Stimulated activated CD4-positive, alpha-beta T cell treated with anti-CD3 and anti-CD28 coated beads, Interleukin-12 subunit alpha, Interleukin-12 subunit beta, amount 100 ng/mL, for 4 hours (primary cell): ENCODE measurements at places on chromosomes 12 and 14.
A peak's percentile ranks its signal among the peaks of the same experiment; 100 is the strongest.

DNA sequence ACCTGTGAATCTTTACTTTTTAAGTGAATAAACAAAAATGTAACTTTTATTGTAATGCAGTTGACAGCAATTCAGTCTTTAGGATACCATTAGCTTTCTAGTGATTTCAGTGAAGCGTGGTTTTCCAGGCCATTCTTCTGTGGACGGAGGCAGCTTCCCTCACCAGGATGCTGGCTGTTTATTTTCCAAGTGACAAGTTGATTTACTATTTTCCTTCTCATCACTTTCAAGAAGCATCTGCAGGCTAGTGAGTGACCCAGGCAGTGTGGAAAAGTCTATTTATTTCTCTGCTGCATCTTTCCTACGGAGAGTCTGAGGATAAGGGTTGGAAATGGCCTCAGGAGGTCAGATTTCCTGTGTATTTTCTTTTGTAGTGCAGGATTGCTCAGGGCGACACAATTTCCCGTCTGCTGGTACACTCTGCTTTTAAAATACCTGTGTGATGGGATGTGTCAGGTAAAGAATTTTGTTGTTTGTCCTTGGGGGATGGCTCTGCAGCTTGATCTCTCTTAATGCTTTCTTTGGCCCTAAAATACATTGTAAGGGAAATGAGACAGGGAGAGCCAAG is 467.8 kb downstream of the NRXN3 start:
- no peak for DNase-seq

DNA sequence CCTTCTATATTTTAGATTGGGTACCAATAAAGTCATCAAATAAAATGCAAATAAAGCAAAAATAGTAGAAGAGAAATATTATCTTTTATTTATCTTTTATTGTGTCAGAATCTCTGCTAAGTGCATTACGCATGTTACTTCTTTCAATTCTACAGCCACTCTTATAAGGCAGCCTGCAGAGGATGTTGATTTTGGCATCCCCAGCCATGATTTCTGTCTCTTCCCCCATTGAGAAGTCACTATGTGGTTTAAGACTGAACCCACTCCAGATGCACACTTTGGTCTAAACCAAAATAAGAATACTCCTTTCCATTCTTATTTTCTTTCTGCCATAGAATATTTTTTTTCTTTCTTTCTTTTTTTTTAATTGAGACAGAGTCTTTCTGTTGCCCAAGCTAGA is 56.0 kb upstream of the ACSS3 start:
- DNase-seq, result no peak

DNA sequence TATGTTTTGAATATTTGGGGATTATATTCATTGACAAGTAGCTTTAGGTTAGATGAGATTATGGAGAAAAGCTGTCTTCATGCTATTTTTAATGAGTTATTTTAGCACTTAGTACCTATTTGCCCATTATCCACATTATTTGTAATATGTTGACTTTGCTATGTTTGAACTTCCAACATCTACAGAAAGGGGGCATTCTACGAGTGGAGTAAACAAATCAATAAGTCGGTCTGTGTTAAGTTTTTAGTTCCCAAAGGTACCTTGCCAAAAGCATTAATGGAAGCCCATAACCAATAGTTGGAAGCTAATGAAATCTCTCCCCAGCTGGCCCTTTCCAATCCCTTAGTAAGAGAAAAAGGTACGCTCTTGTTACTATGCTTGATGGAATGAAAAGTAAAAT is 250.0 kb upstream of the E2F7 start:
- DNase-seq, result no peak

- no peak for DNase-seq
Measured at GRCh38 chr12:4089956-4090355, 183.6 kb upstream of the CCND2 start.

DNA sequence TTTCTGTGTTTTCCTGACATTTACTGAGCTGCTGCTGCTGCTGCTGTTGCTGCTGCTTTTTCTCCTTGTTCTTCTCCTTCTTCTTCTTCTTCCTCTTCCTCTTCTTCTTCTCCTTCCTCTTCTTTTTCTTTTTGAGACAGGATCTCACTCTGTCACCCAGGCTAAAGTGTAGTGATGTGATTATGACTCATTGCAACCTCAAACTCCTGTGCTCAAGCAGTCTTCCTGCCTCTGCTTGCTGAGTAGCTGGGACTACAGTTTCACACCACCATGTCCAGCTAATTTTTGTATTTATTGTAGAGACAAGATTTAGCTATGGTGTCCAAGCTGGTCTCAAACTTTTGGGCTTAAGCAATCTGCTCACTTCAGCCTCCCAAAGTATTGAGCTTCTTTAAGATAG is 95.8 kb downstream of the TMTC3 start:
- DNase-seq, result no peak

DNA sequence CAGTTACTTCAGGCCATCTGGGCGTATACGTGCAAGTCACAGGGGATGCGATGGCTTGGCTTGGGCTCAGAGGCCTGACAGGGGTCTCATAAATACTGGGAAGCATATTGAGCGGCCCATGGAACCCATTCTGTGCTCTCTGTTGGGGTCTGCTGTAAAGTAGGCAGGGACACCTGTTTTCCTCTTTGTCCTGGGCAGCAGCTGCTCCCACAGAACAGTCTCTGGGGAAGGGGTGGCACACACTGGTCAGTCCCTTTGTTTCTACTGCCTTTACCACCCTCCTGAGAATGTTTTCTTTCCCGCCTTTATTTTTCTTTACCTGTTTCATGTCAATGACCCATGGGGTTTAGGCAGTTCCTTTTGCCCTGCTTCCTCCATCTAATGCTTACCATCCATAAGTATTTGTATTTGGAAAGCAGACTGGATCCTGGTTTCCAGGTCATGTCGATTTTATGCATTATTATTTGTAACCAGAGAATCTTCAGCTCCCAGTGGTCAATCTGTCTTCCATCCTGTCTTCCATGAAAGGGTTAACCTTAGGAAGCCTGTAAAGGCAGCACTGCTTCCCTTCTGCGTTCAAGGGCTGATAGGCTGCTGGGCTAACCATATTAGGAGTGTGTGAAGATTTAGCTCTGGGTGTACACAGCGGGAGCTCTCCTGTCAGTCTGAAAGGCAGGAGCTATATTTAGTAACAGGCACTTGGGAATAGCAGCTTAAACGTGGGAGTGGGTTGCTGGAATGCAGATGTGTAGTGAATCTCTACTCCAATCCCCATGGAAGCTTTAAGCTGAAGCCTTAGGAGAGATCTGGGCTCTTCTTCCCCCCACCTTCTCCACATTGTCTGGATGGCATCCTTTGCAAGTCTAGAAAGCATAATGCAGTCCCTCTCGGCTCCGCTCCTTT is 124.0 kb downstream of the DYRK2 start:
- no peak for DNase-seq

- no peak for DNase-seq
Measured at GRCh38 chr12:92701441-92701840, 1.3 kb upstream of the PLEKHG7 start.

DNA sequence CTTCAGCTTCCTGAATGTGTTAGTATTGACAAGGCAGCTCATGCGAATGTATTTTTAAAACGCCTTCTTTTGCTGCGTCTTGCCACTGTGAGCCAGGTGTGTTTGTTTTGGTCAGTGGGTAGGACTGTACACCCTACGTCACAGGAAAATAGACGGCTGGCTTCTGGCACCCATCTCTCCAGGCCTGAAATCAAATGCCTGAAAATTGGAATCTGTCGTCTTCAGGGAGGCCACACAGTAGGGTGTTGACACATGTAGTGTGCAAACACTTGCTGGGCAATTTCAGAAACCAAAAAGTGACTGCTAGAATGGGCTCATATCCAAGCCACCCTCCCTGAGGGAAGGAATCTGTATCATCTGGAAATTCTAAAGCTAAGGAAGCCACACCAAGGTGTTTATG is 209.3 kb downstream of the TTC8 start:
- no peak for DNase-seq

DNA sequence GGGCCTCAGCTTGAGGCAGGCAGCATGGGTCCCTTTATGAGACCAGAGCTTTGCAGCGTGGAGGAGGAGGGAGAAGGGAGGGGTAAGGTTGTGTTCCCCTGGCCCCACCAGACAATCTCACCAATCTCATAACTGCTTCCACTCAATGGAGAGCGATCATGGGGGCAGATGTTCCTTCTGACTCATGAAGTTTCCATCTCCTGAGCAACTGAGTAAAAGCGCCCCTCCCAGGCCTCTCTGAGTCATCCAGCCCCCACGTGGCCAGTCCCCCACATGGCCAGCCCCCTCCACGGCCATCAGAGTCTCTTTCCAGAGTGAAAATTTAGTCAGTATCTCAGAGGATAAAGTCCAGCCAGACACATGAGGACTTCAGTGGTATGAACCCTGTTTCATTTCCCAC is 39.2 kb upstream of the PLXNC1 start:
- peak; percentile 47 for DNase-seq

- DNase-seq, result no peak
Measured at GRCh38 chr14:99321955-99322730, 50.1 kb upstream of the BCL11B start.

GRCh38 chr14:75563931-75564330 is 14.5 kb upstream of the FLVCR2 start:
- DNase-seq, result no peak

- DNase-seq, result no peak
Measured at GRCh38 chr14:103916636-103917262, 11.5 kb upstream of the TDRD9 start.

DNA sequence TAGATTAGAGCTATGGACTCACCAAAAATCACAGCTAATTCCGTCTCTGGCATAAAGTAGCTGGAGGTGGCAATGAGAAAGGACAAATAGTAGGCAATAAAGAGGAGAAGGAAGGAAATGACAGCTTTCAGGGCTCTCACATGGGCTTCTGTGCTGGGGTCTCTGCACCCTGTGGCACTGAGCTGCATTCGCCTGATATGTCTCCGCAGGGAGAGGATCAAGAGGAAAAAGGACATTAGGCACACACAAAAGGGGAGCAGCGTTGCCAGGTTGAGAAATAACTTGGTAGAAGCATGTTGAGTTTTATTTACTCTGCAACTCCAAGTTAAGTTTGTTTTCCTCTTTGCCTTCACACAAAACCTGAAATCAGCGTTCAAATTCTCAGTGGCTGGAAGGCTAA is 686 bp downstream of the TAS2R7 start:
- DNase-seq, result no peak

DNA sequence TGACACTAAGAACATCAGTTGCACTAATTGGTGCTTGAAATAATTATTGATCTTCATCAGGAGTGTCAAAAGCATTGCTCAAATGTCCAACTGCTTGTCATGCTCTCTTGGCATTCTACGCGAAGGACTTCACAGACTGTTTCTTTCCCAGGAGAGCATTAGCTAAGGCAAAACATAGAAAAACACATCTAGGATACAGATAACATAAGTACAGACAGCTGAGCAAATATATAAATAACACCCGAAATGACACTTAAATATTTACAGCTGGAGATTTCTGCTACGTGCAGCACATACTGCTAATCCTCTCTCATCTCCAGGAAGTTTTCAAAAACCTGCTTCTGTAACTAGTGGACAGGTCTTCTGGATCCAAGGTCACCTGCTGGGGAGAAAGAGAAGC is 120.0 kb upstream of the PRMT8 start:
- no peak for DNase-seq

GRCh38 chr14:22979748-22980392 is 2.5 kb downstream of the AJUBA start:
- DNase-seq, result no peak

DNA sequence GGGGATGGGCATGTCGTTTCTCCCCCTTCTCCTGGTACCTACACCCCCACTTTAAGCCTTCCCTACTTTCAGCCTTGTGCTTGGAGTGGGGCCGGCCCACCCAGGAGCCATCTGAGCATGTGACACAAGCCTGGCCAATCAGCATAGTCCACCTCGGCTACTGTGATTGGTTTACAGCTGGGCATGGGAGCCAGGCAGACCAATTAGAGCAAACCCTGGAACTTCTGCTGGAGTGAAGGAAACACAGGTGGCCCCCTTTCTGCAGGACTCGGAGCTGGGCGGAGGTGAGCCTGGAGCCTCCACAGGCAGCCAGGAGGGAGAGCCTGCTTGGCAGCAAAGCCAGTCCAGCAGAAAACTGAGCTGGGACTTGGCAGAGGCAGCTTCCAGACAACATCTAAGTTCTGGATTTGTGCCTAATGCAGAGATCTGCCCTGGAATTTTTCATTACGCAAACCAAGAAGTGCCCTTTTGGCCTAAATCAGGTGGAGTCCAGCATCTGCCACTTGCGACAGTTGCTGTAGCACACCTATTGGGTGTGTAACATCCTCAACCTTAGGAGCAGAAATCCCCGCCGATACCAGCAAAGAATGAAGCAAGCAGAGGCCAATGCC is 59.5 kb downstream of the SCARB1 start:
- DNase-seq, result no peak

DNA sequence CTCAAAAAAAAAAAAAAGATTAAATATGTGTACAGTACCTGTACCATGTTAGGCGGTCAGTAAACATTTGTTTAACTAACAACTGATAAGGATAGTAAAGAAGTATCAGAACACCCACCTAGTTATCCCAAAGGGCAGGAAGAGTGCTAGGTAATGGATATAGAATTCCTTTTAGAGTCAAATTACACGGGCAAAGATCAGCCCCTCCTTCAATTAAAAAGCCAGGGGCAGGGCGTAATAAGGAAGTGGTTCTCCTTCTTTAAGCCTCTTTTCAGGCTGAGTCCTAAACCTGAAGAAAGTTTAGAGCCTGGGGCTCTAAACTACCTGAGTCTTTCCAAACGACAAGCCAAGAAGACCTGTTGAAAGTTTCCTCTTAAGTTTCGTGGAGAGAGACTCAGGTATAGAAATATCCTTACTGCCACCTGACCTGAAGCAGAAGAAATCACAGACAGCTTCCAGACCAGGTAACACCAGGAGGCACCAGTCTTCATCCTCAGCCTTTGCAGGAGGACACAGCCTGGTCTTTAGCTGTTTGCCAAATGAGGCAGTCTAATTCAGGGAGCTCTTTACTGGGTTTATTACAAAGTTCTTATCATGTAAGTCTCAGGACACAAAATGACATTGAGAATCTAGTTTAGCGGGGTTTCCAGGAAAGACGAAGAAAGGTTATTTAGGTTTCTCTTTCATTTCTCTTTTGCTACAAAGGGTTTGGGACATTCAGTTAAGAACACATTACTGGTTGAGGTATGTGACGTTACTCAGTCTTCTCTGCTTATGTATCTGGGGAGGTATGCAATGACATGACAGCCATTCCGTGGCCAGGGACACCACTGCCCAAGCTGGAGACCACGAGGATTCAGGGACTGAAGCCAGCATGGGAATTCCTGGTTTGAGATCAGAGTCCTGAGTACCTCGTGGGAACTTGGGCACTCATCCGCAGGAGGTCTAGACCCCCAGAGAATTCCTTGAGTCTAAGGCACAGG is at the start of gene BCL2L14:
BCL2L14 (plus strand) TSS at position 266 of the 983 bp plus-strand sequence. CDS start 8,367 bp downstream, outside the sequence.
- no peak for DNase-seq

DNA sequence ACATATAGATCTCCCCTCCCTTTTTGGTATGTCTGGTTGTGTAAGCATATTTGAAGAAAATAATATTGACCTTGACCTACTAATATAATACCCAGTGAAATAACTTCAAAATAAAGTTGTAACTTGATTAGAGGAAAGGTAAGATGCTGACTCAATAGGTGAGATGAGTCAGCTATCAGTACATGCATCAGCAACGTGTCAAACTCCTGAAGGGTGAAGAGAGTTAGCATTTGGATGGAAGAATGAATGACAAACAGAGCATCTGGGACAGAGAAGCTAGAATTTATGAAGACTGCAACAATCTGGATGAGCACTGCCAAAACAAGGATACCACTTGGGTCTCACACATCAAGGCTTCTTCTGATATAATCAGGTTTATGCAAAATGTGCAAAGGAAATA is 74.9 kb downstream of the PPP2R5E start:
- no peak for DNase-seq
